CD4-positive, alpha-beta memory T cell (primary cell): ENCODE measurements at places on chromosomes 7 and 10.

DNA sequence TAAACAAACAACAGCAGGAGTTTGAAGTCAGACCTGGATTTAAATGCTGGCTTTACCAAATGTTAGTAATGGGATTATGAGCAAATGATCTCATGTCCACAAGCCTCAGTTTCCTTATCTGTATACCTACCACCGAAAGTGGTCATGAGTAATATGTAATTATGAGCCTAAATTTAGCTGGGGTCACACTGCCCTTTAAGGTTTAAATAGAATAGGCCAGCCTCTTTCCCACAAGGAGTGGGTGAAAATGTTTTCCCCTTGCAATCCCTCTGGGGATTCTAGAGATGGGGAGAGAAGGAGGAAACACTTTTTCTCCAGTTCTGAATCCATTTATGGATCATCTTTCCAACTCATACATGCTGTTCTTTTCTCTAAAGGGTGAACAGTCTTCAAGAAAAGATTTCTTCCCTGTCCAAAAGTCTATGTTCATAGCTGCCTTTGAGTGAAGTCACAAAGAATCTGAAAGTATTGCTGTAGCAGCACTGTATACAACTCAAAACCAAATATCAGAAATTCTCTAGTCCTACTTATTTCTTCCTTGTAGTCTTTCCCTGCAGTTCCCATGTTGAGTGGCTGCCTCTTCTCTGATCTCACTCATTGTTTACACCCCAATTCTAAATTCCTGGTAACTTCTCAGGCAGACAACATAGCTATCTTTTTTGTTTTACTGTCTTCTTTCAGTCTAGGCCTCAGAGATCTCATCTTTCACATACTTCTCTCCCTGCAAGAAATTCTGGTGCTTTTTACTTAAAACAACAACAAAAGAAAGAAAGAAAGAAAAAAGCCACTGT, 7.4 kb upstream of the TSPAN12 start:
- no peak for DNase-seq

GRCh38 chr10:58675321-58675720, 162.6 kb downstream of the BICC1 start:
- no peak for DNase-seq

- no peak for DNase-seq
Measured at GRCh38 chr7:79979437-79979836, 155.2 kb upstream of the GNAI1 start.

DNA sequence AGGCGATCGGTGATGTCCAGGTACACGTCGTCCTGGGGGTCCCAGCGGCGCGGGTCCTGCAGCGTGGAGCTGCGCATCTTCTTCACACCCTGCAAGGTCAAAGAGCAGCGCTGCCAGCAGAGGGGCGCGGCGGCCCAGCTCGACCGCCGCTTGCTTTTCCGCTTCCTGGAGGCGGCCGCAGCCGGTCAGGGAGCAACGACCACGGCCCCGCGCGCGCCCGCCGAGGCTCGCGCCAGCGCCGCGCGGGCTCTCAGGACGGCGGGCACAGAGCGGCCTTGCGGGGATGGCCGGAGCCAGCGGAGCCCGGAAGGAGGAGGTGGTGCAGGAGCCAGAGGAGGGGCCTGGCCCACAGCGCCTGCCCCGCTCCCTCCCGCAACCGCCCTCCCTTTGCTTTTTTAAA, 76.4 kb upstream of the CDC14C start:
- no peak for DNase-seq

GRCh38 chr7:111508387-111508786, 53.9 kb downstream of the IMMP2L start:
- no peak for DNase-seq

DNA sequence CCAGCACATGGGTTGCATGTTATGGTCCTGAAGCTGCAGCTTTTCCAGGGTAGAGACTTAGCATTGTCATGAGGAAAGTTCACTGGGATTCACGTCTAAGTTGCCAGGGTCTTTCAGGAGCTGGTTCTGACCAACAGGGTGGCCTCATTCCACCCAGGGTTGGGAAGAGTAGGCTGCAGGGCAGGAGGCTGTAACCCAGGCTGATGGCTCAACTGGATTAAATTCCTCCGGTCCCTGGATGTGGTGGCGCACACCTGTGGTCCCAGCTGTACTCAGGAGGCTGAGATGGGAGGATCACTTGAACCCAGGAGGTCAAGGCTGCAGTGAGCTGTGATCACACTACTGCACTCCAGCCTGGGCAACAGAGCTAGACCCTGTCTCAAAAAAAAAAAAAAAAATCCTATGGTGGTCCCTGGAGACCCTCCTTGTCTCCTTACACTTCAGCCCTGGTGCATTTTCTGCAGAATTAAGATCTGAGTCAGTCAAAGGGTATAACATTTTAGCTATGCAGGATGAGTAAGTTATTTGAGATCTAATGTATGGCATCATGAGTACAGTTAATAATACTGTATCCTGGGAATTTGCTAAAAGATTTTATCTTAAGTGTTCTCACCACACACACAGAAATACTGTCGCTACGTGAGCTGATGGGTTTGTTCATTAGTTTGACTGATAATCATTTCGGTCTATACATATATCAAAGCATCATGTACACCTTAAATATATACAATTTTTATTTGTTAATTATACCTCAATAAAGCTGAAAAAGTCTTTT, 44.0 kb downstream of the ASB13 start:
- DNase-seq: no peak

GRCh38 chr7:50706469-50706937, 76.2 kb downstream of the GRB10 start:
- DNase-seq: no peak

- no peak for DNase-seq
Measured at GRCh38 chr7:99371376-99371920, 3.1 kb upstream of the ARPC1B start.

- DNase-seq: no peak
Measured at GRCh38 chr10:52615756-52616394, 156.7 kb downstream of the MBL2 start.

GRCh38 chr7:82430500-82431465, 12.8 kb downstream of the CACNA2D1 start:
- DNase-seq: no peak

DNA sequence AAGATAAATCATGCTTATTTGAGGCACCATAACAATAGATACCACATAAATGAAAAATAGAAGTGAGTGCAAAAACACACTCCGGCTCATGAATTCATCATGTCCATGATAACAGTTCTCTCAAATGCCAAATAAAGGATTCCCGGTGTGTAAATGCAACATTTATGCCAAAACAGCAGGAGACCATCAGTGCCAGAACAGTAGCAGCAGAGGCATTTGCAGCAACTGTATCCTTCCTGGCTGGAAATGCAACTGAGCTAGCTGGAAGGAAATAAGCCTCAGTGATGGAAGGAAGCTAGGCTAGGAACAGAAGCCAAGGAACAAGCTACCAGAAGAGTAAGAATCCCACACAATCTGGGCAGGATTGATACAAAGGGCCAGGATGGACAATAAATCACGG, 79.9 kb upstream of the THSD7A start:
- no peak for DNase-seq

- no peak for DNase-seq
Measured at GRCh38 chr10:28508304-28508925, 24.5 kb upstream of the WAC start.

GRCh38 chr7:41882256-41882655, 179.4 kb upstream of the INHBA start:
- no peak for DNase-seq

DNA sequence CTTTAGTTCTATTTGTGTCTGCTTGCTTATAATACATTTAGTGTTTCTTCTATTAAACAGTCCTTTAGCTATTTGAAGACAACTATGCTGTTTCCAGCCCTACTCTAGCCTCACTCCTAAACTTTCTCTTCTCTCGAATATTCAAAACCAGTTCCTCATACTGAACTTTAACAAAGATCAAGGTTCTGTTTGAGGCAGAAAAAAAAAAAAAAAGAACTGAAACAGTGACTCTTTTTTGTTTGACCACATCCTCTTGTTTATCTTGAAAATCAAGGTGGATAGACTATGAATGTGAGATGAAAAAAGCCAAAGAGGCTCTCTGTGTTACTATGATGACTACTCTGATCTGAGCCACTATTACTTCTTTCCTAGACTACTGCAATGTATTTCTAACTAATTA, 154.3 kb downstream of the ZNF365 start:
- peak; percentile 77 for DNase-seq

DNA sequence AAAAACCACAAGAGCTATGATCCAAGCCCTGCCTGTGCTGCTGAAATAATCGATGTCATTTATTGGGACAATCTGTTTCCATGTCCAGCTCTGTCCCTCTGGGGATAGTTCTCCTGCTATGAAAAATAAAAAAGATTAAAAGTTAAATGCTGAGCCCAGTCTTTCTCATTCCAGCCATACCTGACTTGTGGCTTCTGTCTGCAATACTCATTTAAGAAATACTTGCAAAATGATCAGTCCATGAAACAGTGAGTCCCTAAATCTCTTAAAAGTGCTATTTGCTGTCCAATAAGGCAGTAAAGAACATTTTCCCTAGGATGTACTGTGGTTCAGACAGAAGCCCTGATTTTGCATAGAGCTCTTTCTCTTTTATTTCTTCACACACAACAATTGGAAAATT, 91.7 kb downstream of the SLC16A9 start:
- DNase-seq: no peak

DNA sequence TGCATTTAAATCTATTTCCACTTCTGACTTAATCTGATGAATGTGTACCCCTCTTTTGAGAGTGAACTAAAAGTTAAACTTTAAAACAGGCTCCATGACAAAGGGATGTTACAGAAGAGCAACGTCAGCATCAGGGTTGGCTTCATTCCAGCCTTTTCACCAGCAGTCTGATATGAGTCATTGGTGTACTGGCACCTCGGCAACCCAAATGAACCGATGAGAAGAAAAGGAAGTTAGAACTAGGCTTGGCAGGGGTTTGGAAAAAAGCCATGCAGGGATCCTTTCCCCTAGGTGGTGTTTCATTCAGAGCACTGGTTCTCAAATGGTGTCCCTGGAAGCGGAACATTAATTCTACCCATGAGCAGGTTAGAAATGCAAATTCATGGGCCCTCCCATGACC, 53.6 kb downstream of the SEC61G start:
- DNase-seq: no peak

GRCh38 chr7:39721919-39722597, 98.7 kb downstream of the RALA start:
- no peak for DNase-seq

- no peak for DNase-seq
Measured at GRCh38 chr10:132793871-132794849, 8.2 kb upstream of the NKX6-2 start.

DNA sequence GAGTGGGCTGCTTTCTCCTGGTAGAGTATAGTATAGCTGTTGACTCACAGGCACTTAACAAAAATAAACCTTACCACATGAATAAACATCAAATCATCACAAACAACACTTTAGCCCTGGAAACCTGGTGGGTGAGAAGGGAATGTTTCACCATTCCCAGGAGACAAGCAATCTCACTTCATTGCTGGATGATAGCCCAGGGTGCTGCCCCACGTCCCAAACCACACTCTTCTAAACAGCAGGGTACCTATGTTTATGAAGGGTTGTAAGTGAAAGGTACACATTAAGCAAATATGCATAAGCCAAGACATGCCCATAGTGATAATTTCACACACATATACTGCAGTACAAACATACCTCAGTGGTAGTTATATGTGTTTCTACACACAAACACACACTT, 276.2 kb downstream of the FGFR2 start:
- no peak for DNase-seq

- DNase-seq: peak; percentile 39
Measured at GRCh38 chr7:77903597-77903996, 105.0 kb downstream of the PHTF2 start.

DNA sequence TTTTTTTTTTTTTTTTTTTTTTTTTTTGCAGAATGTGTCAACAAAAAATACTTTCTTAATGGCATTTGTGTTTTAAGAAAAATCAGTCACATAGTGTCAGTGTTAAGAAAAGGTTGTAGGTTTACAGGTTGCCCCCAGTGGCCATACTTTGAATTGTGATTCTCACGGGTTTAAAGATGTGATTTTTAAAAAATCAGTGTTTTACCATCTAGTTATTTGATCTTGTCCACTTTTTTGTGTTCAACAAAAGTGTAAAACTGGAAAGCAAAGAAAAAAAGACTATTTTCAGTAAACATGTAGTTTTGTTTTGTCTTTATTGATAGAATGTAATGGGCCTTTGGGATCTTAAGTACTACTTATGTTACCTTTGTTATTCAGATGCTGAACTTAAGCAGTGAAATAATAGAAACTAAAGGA, 25.7 kb downstream of the SUV39H2 start:
- peak; percentile 36 for DNase-seq

DNA sequence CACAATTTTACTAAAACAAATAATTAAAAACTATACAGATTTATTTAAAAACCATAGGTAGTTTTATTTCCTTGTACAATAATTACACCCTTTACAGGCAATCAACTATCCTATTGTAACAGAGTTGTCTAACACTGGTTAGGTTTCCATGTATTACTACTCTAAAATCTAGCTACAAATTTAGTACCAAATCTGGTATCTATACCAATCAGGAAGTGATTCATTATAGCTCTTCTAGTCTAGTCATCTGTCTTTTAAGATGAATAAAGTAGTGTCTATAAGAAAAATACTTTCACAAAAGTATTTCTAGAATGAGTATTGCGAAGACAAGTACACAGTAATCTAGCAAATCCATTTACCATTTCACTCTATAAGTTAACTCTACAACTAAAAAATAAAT, 16.9 kb downstream of the ZNF800 start:
- DNase-seq: no peak

DNA sequence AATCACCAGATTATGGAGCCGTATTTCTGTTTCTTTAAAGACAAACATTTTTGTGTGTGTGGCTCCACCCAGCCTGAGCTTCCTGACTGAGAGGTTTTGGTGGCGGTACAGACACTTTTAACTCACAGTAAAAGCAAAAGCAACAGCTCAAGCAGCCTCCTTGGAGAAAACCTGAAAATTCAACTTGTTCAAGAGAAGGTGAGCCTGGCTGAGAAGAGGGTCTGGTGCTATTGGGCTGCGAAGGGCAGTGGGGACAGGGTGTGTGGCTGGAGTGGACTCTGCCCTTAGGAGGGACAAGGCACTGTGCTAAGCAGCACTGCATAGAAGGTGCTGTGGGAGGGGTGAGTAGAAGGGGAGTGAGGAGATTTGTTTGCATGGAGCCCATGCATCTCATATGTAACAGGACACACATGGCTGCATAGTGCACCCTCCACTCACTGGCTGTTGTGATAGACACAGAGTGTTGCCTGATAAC, at the start of gene GIMAP7:
GIMAP7 (plus strand) TSS at position 125 of the 475 bp plus-strand sequence. CDS start 5,103 bp downstream, outside the sequence.
- peak; percentile 78 for DNase-seq

- DNase-seq: no peak
Measured at GRCh38 chr7:80150611-80151273, 16.1 kb downstream of the GNAI1 start.

DNA sequence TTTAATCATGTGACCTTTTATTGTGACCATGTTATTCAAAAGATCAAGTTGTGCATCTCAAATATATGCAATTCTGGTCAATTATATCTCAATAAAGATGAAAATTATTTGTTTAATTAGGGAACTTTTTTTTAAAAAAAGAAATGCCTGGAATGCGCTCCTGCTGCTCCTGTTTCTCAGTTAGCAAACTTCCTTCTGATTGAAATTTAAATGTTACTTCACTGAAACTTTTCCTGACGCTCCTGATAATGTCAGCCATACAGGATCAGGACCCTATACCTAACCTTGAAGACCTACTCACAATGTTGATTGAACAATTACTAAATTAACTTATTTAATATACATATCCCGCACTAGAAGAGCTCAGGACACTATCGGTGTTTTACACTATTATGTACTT, 190.4 kb downstream of the MACC1 start:
- DNase-seq: no peak
